Sigmoid colon (tissue), 7 donors: ENCODE measurements at places on chromosomes 5 and 9. TPM values are rescaled to one million over a fixed set of nuclear protein-coding genes. Genes with fewer than 3 reads are reported as not detected.
A peak's percentile ranks its signal among the peaks of the same experiment; 100 is the strongest.

DNA sequence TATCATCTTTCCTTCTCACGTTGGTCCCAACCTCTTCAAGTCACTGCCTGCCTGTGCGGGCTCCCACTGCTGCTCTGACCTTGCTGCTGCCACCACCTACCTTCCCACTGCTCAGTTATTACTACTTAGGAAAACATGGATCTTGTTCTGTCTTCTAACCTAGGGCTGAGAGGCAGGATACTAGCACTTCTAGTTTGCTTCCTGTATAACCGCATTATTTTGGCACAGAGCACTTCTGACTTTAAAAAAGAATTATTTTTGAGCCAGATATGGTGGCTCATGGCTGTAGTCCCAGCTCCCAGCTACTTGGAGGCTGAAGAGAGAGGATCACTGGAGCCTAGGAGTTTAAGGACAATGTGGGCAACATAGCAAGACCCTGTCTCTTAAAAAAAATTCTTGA, 135.4 kb upstream of the GNA14 start:
- DNase-seq: no peak

- no peak for DNase-seq
Measured at GRCh38 chr9:81814794-81815464, 113.3 kb upstream of the SPATA31D4 start.

DNA sequence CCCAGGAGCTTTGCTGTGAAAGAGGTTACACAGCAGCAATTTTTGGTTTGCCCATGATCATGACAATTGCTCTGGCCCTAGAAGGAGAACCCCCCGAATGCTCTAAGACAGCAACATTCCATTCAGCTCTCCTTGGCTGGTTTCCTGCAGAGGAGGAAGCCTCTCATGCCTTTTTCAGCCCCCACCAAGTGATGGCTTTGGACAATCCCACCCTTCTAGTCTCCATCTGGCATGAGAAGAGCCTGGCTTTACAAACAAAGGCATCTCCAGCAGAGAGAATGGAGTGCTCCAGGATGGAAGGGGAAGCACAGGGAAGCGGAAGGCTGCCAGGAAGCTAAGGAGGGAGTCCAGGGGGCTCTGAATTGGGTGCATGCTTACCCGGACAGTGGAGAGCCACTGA, 98.4 kb downstream of the CRB2 start:
- peak; percentile 36 for DNase-seq

DNA sequence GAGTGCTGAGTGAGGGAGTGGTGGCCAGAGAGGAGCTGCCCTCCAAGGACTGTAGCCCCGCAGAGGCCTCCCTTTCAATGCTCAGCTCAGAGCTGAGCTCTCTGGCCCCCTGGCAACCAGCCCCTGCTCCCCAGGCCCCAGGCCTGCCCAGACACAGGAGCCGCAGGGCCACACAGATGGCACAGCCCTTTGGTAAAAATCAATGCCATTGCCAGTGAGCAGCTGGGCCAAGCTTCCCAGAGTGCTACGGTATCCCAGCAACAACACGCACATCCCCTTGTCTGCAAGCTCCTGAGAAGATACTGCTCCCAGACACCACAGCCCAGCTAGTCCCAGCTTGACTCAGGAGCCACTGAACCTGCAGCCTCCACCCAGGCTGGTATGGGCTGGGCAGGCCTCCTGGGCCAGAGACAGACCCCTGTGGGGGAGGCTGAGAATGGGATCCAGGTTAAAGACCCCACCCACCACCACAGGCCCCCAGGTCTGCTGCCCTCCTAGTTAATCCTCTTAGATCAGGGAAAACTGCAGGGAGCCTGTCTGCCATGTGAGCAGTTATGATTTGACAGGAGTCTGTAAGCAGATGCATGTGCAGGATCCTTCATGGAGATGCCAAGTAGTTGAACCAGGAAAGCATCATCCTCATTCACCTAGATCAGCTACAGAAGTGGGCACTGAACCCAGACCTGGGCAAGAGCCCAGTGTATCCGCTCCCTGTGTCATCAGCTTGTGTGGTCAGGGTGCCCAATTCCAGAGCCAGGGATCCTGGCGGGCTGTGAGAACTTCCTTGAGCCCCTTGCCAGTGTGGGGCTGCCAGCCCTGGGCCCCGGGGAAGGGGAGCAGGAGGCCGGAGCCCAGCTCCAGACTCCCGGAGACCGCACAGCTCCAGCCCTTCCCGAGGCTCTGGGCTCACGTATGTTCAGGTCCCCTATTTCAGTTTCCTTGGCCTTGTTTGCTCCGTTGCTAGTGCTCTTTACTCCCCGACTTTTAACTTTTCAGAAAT, 26.7 kb upstream of the ADAMTS2 start:
- DNase-seq: peak; percentile 48

The MSANTD3 gene
- total RNA-seq: 26.2 TPM

The SCGB3A1 gene
- total RNA-seq: not detected

DNA sequence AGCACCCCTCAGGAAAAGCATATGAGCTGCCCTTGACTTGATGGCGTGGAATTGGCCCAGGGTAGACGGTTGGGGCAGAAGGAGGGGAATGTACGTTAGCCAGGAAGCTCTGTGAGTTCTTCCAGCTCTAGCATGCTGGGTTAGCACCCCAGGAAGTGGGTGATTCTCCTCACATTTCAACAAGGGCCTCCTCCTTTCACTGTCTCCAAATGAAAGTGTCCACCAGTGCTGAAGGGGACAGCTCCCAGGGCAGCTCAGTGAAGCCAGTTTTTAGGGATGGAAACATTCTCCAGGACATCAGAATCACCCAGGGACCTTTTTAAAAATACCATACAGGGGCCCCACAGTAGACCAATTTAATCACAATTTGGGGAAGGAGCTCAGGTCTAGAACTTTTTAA, 17.2 kb upstream of the AFAP1L1 start:
- no peak for DNase-seq

GRCh38 chr5:65474130-65474711, 7.5 kb downstream of the ADAMTS6 start:
- DNase-seq: no peak

GRCh38 chr5:8827696-8828095, 718.2 kb downstream of the SEMA5A start:
- no peak for DNase-seq

DNA sequence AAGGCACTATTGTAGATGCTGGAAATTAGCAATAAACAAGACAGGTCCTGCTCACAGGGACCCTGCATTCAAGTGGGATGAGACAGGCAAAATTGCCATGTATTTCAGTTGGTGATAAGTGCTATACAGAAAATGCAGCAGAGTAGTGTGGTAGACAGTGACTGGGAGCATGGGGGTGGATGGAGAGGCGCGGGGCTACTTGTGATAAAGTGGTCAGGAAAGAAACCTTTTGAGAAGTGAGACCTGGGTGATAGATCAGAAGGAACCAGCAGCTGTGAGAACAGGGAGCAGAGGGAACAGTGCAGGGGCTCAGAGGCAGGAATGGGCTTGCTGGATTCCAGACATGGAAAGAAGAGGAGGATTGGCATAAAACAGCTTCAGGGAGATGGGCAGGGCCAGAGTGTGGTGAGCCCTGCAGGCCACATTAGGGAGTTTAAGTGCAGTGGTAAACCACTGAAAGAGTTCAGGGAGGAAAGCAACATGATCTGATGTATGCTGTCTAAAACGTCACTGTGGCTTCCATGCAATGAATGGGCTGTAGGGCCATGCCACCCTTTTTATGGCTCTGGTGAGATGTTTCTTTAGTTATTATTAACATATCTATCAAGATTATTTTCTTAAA, 7.3 kb downstream of the CRHBP start:
- no peak for DNase-seq

DNA sequence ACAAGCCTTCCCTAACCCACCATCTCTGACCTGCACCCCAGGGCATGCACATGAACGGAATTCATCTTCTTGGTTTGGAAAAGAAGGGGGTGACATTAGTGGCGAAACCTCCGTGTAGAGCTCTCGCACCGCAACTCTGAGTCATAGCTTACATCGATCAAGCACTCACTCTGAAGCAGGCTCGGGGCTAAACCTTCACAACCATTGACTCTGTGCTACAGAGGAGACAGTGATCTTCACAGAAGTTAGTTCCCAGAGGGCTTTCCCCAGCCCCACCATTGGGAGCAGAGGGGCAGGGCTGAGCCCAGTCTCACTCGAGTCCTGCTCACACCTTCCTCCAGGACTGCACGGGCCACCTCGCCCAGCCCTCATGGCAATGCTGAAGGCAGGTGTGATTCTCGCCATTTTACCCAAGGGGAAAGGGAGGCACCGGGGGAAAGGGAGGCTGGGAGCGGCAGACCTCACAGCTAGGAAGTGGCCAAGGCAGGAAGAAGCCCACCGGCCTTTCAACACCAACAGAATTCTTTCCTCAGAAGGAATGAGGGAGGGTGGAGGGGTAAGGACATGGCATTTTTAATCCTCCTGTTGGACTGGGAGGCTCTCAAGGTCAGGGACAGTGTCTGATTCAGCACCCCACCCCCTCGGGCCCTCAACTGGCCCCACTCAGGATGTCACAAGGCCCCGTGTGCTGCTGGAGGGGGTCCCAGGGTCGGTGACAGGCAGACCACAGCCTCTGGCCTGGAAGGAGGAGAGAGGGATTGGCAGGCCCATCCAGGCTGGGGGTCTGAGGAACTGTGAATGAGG, 25.9 kb upstream of the IL17B start:
- peak; percentile 74 for DNase-seq

DNA sequence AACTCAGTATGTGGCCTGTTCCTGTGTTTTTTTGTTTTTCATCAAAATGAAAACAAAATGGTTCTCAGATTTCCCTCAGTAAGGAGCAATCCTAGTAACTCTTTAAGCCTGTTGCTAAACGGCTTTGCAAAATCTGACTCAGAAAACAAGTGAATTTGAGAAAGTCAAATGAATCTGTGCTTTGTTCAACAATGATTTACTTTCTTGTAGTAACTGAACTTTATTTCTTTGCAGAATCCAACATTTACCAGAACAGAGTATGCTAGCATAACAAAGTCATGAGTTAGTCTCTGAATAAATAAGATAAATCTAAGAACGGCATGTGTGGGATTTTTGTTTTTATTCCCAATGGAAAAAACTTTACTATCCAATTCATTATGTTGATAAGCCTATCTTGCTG, 93.8 kb downstream of the OXCT1 start:
- no peak for DNase-seq

- DNase-seq: no peak
Measured at GRCh38 chr5:639253-639530, 27.1 kb downstream of the CEP72 start.

The CA9 gene
- total RNA-seq: 0.71 TPM

- peak; percentile 43 for DNase-seq
Measured at GRCh38 chr5:133847886-133848285, 120.5 kb downstream of the C5orf15 start.

DNA sequence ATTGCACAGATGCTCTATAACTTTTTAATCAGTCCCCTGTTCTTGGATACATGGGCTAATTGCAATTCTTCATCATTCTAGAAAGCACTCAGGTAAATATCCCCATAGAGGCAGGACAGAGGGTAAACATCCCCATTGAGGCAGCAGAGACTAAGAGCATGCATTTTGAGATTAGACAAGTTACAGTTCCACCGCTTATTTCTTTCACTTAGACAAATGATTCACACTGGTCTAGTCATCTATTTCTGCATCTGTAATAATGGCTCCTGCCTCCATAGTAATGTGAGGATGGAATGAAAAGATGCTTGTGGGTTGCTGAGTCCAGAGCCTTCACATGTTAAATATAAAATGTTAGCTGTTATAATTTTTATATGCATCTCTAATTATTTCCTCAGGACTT, 276.9 kb downstream of the ARHGAP26 start:
- no peak for DNase-seq

GRCh38 chr9:93965830-93966577, 10.8 kb upstream of the BARX1 start:
- DNase-seq: no peak
